ENCODE measurements at places on chromosomes 6 and 20.

- DNase-seq = no peak
Observed at GRCh38 chr6:18748314-18748713, 361.2 kb downstream of the RNF144B start.

DNA sequence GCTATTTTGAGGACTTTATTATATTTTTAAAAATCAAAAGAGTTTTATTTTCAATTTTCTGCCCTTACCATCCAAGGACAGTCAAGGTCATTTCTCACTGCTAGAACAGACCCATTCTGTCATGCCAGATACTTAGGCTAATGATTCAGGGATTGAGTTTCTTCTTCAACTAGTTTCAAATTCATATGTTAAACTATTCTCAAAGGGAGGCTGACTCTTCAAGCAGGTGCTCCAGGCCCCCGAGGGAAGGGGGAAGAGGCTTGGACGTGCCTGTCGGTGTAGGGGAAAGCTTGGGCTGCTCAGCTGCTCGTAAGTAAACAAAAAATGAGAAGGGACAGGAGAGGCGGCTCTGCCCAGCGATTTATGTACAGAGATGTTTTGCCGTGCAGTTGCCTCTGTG, 69.4 kb upstream of the MYLIP start:
- DNase-seq = no peak

DNA sequence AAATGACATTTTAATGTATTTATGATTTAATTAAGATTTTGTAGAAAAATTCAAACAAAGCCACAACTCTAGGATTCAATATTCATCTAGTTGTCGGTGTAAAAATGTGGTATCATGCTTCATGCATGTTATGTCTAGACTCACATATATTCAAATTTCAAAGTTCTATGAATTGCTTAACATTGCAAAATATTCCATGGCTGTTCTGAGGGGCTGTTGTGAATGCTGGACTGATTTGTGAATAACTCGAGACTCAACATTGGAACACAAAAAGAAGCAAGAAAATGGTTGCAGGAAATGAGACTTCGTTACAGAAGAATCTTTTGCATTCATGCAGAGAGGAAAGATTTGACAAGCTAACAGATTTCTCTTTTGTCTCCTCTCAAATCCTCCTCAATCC, 705.9 kb downstream of the DHX35 start:
- DNase-seq = no peak

GRCh38 chr6:15399641-15400470, 154.0 kb downstream of the JARID2 start:
- no peak for DNase-seq
